ENCODE measurements at places on chromosomes 1 and 21. TPM values are rescaled to one million over a fixed set of nuclear protein-coding genes. Genes with fewer than 3 reads are reported as not detected.

Gene MRPS14
- 31.5 TPM for total RNA-seq

Gene SEMA4A
- total RNA-seq: 17.6 TPM

Gene ZMYM1
- 3.5 TPM for total RNA-seq

Gene KRTAP19-1
- total RNA-seq: not detected

Gene TRIM17
- 1.7 TPM for total RNA-seq

Gene CCDC17
- total RNA-seq: 4.7 TPM

Gene WDR3
- total RNA-seq: 57.1 TPM

Gene TARBP1
- 20.7 TPM for total RNA-seq

Gene PARK7
- 416 TPM for total RNA-seq

Gene ADCY10
- total RNA-seq: 0.13 TPM

DNA sequence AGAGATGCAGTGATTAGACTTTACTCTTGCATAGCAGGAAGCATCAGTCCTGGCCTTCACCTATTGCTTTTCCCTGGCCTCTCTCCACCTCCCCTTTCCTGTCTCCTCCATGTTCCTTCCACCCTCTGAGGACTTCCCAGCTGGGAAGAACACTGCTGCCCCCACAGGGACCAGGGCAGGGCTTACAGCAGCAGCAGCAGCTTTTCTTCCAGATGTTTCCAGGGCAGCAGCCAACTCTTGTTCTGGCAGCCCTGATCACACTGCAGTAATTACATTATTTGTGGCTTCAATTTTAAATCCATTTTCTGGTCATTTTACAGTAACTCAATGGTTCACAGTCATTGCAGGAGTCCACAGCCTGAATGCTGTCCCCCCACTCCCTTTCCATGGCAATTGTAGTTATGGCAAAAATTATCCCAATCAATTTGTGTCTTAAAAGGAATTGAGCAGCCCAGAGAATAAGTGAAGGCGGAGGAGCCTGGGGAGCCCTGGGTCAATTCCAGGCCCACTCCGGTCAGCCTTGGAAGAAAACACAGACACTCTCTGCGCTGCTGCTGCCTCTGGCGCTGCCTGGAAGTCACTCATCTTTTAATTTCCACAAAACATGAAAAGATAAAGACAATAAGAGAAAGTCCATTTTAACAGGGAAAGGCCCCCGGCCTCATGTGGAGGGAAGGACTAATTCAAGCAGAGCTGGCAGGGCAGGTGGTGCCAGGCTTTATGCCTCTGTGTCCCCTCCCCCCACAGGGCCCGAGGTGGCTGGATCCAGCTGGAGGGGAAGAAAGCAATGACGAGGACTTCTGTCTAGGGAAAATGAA, 148.6 kb downstream of the GRIK3 start:
- no peak for ATAC-seq

GRCh38 chr1:63547621-63548294, 24.4 kb downstream of the EFCAB7 start:
- ATAC-seq: no peak

DNA sequence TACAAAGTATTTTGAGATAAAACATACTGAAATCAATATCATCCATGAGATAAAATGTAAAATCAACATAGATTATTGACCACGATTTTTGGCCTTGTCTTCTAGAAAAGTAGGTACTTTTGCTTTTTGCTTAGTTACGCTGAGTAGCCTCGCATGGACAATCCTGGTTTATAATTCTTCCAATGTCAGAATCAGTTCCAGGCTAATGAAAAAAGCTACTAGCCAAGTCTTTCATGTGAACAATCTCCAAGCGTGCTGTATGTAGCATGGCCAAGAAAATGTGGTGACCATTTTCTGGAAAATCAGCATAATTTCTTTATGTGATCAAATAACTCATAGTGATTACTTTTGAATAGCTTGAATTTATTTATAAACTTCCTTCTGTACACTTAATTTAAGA, 145.8 kb downstream of the NTMT2 start:
- ATAC-seq: no peak

GRCh38 chr1:13597166-13597565, 13.5 kb downstream of the PDPN start:
- ATAC-seq: no peak

DNA sequence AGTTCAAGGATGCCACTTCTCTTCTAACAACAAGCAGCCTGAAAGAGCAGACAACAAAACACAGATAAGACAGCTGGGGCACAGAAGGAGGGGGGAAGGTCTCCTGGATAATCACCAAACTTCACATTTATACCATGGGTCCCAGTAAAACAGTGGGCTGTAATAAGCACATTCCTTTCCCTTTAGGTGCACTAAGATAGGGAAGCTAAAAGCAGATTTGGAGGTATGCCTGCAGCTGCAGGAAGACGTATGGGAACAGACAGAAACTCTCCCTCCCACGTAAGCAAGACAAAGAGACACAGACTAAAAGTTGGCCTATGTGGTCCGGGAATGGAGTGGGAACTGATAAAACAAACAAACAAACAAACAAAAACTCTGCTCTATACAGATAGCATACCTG, 612.1 kb downstream of the MRPL39 start:
- no peak for ATAC-seq

DNA sequence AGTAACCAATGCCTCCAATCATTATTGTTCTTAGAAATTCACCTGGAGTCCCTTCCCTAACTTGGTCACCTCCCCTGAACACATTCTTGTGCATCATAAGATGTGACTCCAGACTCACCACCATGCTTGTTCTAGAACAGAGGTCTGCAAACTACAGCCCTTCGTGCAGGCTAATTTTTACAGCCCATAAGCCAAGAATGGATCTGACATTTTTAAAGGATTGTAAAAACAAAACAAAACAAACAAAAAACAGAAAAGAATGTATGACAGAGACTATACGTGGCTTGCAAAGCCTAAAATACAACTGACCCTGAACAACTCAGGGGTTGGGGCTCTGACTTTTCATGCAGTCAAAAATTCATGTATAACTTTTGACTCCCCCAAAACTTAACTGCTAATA, 6.2 kb upstream of the HIVEP3 start:
- no peak for ATAC-seq

DNA sequence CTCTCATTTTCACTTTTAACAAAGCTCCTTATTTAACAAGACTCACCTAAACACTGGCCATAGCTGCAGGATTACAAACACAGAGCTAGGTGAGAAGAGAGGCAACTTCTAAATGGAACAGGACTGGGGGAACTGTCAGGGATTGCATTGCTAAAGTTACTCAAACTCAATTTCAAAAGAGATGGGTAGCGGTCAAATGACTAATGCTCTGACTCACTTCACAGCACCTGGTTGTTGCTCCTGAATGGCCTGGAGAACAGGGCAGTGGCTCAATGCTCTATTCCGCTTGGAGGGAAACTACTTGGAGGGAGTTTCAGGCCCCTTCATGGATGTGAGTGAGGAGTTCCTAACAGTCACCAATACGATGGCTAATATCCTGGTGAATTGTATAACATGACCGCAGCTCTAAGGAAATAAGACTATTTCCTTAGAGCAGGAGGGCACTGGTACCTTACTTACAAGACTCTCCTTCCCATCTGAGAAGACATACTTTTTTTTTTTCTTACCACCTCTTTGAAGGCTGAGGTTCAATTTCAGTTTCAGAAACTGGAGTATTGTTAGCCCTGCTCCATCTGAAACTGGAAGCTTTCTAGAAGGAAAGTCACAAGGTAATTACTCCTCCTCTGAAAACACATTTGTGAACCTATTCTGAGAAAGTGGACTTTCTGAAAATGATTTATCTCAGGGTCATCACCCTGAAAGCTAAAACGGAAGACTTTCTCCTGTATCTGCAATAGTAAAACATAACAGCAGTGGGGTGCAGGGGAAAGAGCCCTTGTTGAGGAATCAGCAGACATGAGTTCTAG, 9.5 kb downstream of the DPT start:
- ATAC-seq: peak; percentile 42

- ATAC-seq: peak; percentile 4
Measured at GRCh38 chr1:21659924-21660326, 9.2 kb downstream of the RAP1GAP start.

GRCh38 chr21:27674041-27674615, 707.2 kb upstream of the ADAMTS5 start:
- ATAC-seq: no peak

- ATAC-seq: no peak
Measured at GRCh38 chr1:44239331-44239960, 26.2 kb downstream of the DMAP1 start.

DNA sequence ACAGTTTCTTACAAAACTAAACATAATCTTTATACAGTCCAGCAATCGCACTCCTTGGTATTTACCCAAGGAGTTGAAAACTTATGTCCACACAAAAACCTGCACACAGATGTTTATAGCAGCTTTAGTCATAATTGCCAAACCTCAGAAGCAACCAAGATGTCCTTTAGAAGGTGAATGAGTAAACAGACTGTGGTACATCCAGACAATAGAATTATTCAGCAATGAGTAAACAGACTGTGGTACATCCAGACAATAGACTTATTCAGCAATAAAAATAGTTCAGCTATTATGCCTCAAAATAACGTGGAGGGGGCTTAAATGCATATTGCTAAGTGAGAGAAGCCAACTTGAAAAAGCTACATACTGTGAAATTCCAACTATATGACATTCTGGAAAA, 87.0 kb upstream of the GALNT2 start:
- peak; percentile 39 for ATAC-seq

DNA sequence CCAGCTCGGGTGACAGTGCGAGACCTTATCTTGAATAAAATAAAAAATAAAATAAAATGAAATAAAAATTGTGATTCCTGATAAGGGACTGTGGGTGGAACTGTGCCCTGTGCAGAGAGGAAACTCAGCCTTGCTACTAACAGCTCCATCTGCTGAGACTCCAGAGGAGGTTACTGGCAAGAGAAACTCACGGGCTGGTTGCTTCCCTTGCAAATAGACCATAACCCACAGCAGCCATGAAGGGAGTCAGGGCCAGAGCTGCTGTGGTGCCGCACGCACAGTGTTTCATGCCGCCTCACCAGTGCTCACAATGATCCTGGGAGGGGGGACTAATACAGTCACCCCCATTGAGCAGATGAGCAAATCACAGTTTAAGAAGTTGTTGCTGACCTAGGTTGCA, 13.7 kb downstream of the ZBTB17 start:
- no peak for ATAC-seq

- no peak for ATAC-seq
Measured at GRCh38 chr1:13911697-13912619, 212.0 kb downstream of the PRDM2 start.

DNA sequence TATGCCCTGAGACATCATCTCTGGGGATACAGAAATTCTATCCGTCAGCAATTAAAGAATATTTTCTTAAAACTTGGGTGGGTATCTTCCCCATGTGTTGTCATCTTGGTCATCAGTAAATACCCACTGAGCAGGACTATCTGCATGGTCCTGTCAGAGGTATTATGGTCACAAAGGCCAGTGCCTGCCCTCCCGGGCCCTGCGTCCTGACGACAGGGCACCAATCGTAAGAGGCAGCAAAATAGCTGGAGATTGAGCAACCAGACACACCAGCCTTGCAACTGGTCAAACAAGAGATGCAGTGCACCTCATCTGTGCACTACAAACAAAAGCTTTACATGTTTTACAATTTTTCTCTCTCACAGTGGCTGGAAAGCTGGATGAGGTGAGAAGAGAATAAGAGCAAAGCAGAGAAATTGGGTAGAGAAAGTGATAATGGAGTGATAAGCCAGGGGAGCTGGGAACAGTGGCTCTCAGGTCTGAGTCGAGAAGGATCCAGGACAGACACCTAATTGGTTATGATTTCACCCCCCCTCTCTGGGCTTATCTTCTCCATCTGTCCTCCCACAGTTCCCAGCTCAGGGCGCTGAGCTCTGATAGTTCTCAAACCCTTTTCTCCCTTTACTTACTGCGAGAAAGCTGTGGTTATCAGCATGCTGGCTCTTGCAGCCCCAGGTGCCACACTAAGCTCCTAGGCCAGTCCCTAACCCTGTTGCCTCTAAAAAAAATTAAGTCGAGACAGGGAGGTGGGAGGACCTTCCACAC, 8.8 kb upstream of the SRP9 start:
- ATAC-seq: no peak

DNA sequence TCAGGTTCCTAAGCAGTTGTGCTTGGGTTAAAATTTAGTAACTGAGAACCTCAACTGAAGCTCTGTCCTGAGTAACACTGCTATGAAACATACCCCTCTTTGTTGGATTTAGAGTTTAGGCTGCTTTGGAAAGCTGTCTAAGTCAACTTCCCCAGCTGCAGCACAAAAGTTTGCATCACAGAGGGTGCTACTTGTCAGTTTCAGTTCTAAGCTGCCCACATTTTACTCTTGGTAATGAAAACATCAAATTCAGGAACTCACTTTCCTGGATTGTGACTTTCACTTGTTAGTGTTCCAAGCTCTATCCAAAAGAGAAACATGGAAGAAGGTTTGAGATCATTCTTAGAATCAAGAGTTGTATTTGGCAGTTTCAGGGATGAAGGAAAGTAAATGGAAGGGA, 191.7 kb upstream of the NFIA start:
- ATAC-seq: no peak

- ATAC-seq: no peak
Measured at GRCh38 chr1:200992382-200993048, 31.0 kb downstream of the KIF21B start.

GRCh38 chr1:202283379-202283844, 58.3 kb downstream of the UBE2T start:
- ATAC-seq: peak; percentile 16

DNA sequence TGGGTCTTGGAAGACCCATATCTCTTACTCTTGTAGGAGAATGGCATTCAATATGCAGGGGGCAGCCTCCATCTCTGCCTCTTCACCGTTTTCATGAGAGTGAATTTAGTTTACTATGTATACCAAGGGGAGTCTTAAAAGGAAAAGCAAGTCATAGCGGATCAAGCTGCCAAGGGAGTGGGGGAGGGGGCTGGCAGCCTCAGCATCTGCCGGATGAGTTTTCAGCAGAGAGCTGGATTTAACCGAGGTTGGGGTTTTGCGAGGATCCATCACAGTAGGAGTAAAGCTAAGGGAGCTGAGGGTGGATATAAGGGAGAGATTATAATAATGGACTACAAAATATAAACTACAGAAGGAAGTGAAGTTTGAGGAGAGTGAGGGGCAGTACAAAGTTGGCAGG, 9.9 kb downstream of the CD160 start:
- ATAC-seq: no peak

DNA sequence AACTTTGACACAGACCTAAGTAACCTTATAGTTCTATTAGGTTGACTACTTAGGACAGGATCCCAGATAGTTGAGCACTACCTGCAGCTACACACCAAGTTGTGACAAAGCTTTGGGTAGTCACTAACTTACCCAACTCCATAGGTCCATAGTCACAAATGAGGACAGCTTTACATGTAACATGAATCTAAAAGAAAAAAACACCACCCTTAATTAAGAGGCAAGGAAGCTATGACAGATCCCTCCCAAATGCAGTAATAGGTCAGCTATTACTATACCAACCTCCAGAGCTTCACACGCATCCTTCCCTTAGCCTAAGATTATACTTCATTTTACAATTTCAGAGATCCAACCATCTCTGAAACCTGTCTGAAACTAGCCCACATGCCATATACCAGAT, 12.7 kb upstream of the RAB42 start:
- no peak for ATAC-seq

DNA sequence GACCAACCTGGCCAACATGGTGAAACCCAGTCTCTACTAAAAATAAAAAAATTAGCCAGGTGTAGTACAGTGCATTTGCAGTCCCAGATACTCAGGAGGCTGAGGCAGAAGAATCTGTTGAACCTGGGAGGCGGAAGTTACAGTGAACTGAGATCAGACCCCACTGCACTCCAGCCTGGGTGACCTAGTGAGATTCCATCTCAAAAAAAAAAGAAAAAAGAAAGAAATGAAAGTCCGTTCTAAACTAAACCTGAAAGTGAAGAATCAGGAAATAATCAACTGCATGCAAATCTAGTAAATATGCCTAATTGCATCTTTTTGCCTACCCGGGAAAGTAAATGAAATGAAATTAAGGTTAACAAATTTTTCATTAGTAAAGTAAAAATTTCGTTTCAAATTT, 99.6 kb downstream of the ZZZ3 start:
- no peak for ATAC-seq

Measured in activated T-helper 17 cell treated with anti-CD3 and anti-CD28 coated beads, Interleukin-2, amount 50 U/mL, for 72 hours (primary cell).